ENCODE measurements at places on chromosomes 11 and 22.

DNA sequence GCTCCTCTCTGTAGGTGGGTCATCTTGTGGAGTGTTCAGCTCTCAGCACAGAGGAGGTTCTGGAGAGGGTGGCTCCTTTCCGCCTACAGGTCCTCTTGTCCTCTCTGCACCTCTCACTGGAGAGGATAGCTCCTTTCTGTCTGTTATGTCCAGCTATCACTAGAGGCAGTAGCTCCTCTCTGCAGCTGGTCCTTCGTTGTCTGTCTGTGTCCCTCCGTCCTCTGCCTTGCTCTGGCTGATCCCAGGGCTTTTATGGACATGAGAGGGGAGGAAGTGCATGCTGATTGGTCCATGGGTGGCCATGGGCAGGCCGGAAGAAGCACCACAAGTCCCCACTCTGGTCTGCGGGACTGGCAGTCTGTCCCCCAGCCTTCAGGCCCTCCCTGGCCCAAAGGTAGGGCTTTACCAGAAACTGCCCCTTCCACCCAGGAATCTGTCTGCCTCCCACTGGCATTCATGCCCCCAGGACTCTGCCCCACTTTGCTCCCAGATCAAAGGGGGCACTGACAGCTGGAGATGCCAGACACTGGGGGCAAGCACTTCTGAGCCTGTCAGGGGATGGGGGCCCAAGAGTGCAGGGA is 38.6 kb upstream of the CALCB start:
- DNase-seq, result no peak

- DNase-seq, result no peak
Measured at GRCh38 chr22:41917903-41918791, 3.3 kb upstream of the SHISA8 start.

- DNase-seq, result no peak
Measured at GRCh38 chr11:124876818-124877630, 11.8 kb downstream of the ROBO3 start.

GRCh38 chr11:115677190-115677589 is 173.0 kb upstream of the CADM1 start:
- no peak for DNase-seq

- DNase-seq, result no peak
Measured at GRCh38 chr11:75279273-75279672, 38.7 kb downstream of the TPBGL start.

- no peak for DNase-seq
Measured at GRCh38 chr22:29719899-29720645, at the start of gene CABP7. TSS of gene CABP7 (plus strand) at chr22:29720003. CDS start at chr22:29720425, 422 bp downstream.

DNA sequence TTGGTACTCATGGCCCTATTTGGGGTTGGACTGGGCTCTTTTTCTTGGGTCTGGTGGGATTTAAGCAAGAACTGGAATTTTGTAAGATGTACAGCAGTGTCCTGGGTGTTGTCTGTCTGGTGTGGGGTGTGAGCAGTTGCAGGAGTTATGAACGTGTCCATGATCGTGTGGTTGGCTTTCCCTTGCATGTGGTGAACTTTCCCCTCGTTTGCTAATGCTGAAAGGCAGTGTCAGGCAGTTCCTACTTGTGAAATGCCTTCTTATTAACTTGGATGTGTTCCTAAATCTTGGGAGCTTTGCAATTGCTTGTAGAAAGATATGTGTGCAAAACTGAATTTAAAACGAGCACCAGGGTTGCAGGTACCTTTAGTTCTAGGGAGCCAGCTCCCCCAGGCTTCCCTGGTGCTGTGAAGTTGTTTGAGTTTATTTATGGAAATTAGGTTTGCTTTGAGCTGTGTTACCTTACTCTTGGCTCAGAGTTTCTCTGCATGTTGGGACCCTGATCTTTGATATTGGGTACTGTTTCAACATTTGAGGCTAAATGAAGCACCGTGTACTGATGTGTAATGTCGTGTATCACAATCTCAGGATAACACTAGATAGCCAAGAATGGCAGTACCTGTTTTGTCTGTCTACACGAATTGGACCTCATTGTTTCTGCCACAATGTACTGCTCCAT is 35.8 kb upstream of the HSD17B12 start:
- no peak for DNase-seq

- DNase-seq, result no peak
Measured at GRCh38 chr11:126514061-126514693, 158.7 kb downstream of the ST3GAL4 start.

DNA sequence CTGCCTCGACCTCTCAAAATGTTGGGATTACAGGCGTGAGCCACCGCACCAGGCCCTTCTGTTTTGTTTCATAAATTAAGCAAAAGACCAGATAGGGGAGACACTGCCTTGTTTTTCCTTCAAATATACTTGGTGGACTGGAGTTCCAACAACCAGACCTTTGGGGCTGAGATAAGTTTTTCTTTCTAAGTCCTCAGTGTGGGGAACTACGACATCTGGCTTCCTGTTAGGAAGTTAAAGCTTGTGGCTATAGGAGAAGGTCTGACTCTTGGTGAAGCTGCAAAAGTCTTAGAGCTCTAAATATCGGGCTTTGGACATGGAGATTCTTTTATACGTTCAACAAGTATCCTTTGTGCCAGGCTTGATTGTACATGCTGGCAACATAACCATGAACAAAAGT is 64.1 kb upstream of the EED start:
- no peak for DNase-seq

- DNase-seq, result no peak
Measured at GRCh38 chr11:86228269-86229038, 16.1 kb upstream of the EED start.

- peak; percentile 51 for DNase-seq
Measured at GRCh38 chr11:17405232-17406005, 17.0 kb upstream of the KCNJ11 start.

All from kidney glomerular epithelial cell (primary cell).